Hepatocyte (in vitro differentiated cells): ENCODE measurements at places on chromosomes 5 and 9. TPM values are rescaled to one million over a fixed set of nuclear protein-coding genes. Genes with fewer than 3 reads are reported as not detected.

CCDC183 gene
- total RNA-seq, result 10.5 and 17.7 TPM in 2 replicates

CTSV gene
- 106 and 107 TPM in 2 replicates for total RNA-seq

DNA sequence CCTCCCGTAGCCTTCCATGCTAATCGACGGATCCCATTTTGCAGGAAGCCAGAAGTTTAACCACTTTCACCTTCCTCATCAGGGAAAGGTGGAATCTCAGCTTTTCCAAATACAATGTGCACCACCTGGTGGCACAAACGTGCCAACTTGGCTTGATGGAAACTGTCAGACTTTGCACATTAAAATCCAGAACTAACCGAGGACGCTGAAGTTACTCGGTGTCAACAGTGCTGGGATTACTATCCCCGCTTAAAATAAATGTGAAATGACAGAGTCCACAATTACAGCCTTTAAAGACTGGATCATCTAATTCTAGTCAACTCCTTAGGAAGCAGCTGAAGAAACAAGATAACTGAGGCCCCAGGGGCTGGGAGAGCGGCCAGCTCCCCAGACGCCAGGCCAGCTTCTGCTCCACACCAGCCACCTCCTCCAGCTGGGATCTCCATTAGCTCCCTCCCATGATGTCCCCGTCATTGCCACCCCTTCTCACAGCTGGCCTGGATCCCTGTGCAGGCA, 50.1 kb upstream of the RETREG1 start:
- H3K27me3 ChIP-seq, result no peaks in the 10 kb centered on the region
- no peak overlapping the region for H3K4me3 ChIP-seq
- DNase-seq, result no peak
- no peak overlapping the region for H3K27ac ChIP-seq

- DNase-seq, result no peak
- peak overlapping the region; percentile 3 for H3K27ac ChIP-seq
- no peaks in the 10 kb centered on the region for H3K4me1 ChIP-seq
- no peaks in the 10 kb centered on the region for H3K36me3 ChIP-seq
- H3K4me3 ChIP-seq, result no peak overlapping the region
- no peaks in the 10 kb centered on the region for H3K27me3 ChIP-seq
These were observed 144.9 kb downstream of the FGF1 start for GRCh38 chr5:142540922-142541422.

DNA sequence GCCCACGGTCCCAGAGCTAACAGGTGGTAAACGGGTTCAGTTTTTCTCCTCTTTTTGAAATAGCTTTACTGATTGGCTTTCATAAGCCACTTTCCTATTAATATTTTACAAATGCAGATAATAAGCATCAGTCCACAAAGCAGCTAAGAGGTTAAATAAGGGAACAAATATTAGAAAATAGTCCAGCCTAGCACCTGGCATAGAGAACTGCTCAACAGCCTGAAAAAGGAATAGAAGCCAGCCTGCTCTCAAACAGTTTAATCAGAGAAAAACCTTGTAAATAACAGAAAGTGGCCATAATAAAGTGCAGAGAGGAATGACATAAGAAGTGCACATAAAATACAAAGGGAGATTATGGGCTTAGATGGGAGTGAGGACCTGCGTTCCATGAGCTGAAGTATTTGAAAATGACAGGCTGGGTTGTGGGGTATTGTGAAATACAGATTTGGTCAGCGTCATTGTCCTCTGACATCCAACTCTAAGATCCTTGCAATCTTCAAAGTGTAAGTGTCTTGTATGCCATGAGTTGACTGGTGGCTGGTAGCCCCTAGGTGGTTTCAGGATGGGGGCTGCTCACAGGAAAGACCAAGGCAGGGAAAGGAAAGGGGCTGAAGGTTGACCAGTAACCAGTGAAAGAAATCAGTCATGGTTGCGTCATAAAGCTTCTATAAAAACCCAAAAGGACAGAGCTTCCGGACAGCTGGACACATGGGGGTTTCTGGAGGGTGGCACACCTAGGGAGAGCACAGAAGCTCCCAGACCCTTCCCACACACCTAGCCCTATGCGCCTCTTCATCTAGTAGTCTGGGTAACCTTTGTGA, 32.4 kb downstream of the MYO10 start:
- H3K4me3 ChIP-seq, result no peak overlapping the region
- H3K27ac ChIP-seq, result peak overlapping the region; percentile 14
- H3K4me1 ChIP-seq, result peaks cover 6% of the 10 kb centered on the region
- H3K27me3 ChIP-seq, result no peaks in the 10 kb centered on the region
- H3K36me3 ChIP-seq, result no peaks in the 10 kb centered on the region

DNA sequence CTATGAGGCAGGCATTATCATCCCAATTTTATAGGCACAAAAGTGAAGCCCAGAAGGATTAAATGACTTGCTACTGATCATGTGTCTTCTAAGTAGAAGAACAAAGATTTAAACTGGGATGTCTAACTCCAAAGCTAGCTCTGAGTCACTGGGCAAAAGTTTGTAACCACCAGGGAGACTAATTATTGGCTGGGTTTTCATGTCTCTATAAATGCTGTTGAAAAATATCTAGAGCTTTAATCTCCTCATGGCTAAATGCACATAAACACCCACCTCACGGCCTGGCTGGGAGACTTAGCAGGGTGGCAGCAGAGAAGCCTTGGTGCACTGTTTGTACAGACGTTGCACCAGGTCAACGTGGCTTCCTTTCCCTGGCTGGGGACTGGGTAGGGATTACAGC, 144.6 kb downstream of the MELK start:
- H3K27me3 ChIP-seq, result peaks cover 6% of the 10 kb centered on the region
- H3K36me3 ChIP-seq, result no peaks in the 10 kb centered on the region
- H3K4me1 ChIP-seq, result no peaks in the 10 kb centered on the region
- no peak overlapping the region for H3K4me3 ChIP-seq
- H3K27ac ChIP-seq, result no peak overlapping the region

- no peaks in the 10 kb centered on the region for H3K36me3 ChIP-seq
- H3K27ac ChIP-seq, result no peak overlapping the region
- H3K4me3 ChIP-seq, result no peak overlapping the region
- no peak for DNase-seq
- H3K4me1 ChIP-seq, result no peaks in the 10 kb centered on the region
These were observed 178.3 kb downstream of the MRPS30 start for GRCh38 chr5:44987026-44987425.

SV2C gene
- total RNA-seq, result under 0.01 and 0.12 TPM in 2 replicates

DNA sequence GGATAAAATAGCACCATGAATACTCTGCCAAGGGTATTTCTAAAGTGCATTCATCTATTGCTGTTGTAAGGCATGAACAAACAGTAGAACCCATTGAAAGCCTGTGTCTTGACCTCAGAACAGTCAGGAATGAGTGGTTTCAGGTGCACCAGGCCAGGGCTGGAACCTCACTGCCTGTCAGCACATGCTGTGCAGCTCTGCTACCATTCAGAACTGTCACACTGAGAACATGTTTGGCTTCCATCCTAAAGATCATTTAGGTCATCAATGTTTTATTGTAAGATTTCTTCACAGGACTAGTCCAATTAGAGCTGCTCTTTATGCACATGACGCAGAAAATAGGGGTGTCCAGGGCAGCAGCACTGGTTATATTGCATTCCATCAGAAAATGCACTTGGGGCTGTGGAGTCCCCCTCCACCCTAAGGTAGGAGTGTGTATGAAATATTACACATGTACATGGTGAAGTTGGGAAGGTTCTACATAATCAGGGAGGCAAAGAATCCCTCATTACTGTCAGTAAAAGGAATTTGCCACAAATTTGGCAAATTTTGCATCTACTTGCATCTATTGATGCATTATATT, 408.0 kb downstream of the CTNND2 start:
- H3K4me1 ChIP-seq, result no peaks in the 10 kb centered on the region
- no peaks in the 10 kb centered on the region for H3K27me3 ChIP-seq
- H3K27ac ChIP-seq, result no peak overlapping the region

- no peak overlapping the region for H3K27ac ChIP-seq
- H3K4me1 ChIP-seq, result peaks cover 8% of the 10 kb centered on the region
- no peak for DNase-seq
- H3K36me3 ChIP-seq, result no peaks in the 10 kb centered on the region
- no peak overlapping the region for H3K4me3 ChIP-seq
These were observed 54.7 kb upstream of the SMARCA2 start for GRCh38 chr9:1960342-1961042.

GRCh38 chr9:93093877-93094657, 1.9 kb upstream of the CARD19 start:
- peak overlapping the region; percentile 93 for H3K27ac ChIP-seq
- no peak overlapping the region for H3K4me3 ChIP-seq
- H3K27me3 ChIP-seq, result no peaks in the 10 kb centered on the region

DNA sequence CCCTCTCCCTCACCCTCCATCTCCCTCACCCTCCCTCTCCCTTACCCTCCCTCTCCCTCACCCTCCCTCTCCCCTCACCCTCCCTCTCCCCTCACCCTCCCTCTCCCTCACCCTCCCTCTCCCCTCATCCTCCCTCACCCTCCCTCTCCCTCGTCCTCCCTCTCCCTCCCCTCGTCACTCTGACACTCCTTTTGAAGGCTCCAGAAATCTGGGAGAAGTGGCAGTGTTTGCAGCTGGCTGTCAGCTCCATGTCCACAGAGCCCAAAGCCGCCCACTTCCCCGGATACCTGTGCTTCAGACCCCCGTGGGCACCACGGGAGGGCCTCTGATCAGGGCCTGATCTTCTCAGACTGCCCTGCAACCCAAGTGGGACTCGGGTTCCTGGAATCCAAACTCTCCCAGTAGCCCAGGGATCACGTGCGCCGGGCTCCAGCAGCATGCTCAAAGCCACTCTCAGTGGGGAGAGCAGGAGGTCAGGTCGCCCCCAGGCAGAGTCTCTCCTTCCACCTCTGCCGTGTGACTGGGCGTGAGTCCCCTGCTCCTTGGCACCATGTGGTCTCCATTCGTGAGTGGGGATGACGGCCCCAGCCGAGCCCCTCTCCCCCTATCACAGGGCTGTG, 33.1 kb downstream of the DBH start:
- no peak overlapping the region for H3K4me3 ChIP-seq
- H3K27me3 ChIP-seq, result no peaks in the 10 kb centered on the region
- H3K4me1 ChIP-seq, result peaks cover 7% of the 10 kb centered on the region
- H3K36me3 ChIP-seq, result no peaks in the 10 kb centered on the region
- no peak for DNase-seq
- no peak overlapping the region for H3K27ac ChIP-seq

DNA sequence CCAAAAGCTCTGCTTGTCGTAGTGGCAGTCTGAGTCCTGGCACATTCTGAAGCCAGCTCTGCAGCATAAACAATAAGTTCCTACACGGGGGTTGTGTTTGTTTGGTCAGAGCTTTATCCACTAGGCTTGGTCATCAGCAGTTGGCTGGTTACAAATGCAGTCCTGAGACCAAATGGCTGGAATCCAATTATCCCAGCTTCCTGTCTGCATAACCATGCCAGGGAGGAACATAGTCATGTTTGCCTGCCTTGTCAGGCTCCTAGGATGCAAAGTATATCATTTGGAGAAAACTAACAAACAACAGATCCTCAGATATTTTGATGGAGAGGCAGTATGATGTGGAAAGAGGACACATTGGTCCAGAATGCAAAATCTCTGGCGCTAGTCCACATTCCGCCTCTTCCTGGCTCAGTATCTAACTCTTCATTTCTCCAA, 85.8 kb downstream of the FBXO38 start:
- no peak overlapping the region for H3K27ac ChIP-seq
- no peaks in the 10 kb centered on the region for H3K36me3 ChIP-seq

GABRA6 gene
- not detected in 2 replicates for total RNA-seq

DNA sequence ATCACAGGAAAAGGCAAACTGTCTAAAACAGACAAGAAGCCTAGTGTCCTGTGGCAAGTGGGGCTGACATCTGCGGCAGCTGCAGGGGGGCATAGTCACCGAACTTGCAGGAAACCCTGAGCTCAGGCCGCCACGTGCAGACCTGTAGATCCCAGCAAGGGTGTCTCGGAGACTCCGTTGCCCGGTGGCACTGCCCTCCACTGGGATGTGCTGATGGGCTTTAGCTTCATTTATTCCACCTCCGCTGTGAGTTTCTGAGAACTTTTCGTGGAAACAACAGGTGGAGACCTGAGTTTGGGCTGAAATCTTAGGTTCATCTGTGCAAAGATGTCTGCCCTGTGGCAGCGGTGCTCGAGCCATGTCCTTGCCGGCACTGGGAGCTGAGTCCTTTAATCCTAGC, 22.1 kb downstream of the CEP72 start:
- DNase-seq, result no peak
- H3K27me3 ChIP-seq, result no peaks in the 10 kb centered on the region
- H3K27ac ChIP-seq, result no peak overlapping the region
- H3K4me3 ChIP-seq, result no peak overlapping the region
- H3K4me1 ChIP-seq, result no peaks in the 10 kb centered on the region

DNA sequence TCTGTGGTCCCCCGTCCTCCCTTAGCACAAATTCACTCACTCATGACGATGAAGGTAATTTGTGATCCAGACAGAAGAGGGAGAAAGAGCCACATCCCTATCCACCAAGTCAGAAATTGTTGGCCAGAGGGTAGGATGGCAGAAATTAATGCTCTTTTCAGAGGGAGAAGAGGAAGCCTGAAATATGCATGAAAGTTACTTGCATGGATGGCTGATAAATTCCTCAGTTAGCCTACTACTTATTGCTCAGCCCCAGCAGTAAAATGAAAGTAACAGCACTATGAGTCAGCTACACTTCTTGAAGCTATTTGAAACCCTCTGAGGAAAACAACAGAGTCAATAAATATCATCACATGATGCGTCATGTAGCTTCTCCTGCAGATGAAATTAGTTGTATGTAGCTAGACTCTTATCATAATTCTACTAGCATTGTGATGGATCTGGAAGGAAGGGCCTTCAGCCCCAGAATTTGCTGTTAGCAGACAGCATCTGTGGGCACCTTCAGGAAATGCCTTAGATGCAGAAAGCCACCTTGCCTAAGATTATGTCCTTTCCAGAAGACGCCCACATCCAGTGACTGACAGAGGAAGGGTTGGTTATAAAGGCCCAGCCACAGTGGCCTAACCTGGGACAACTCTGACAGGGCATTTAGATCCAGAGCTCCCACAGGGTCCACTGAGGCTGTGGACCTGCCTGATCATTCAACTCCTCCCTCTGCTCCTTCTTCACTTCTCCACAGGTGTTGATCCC, 81.2 kb upstream of the CCDC112 start:
- DNase-seq, result peak; percentile 46
- H3K27me3 ChIP-seq, result no peaks in the 10 kb centered on the region
- no peak overlapping the region for H3K4me3 ChIP-seq
- H3K4me1 ChIP-seq, result no peaks in the 10 kb centered on the region
- H3K36me3 ChIP-seq, result no peaks in the 10 kb centered on the region
